ENCODE measurements at places on chromosomes 3 and 15. TPM values are rescaled to one million over a fixed set of nuclear protein-coding genes. Genes with fewer than 3 reads are reported as not detected.

DNA sequence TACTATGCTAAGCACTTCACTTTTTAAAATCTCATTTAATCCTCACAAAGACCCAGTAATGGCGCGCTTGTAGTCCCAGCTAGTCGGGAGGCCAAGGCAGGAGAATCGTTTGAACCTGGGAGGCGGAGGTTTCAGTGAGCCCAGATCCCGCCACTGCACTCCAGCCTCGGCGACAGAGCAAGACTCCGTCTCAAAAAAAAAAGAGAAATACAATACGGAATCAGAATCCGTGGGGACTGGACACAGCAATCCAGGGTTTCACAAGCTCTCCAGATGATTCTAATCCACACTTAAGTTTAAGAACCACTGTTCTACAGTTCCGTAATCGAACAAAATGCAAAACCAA is 426 bp upstream of the SUMF1 start:
- DNase-seq, result no peak

- DNase-seq, result no peak
Observed at GRCh38 chr3:118683636-118684035, 351.0 kb downstream of the IGSF11 start.

- DNase-seq, result no peak
Observed at GRCh38 chr15:72857331-72858063, 73.9 kb upstream of the ADPGK start.

GRCh38 chr3:114143817-114144216 is 35.0 kb downstream of the DRD3 start:
- DNase-seq, result no peak

- DNase-seq, result no peak
Observed at GRCh38 chr15:63983061-63983711, 63.1 kb downstream of the DAPK2 start.

GP9 gene
- total RNA-seq, result not detected

Data from Caco-2 (cell line).